ENCODE measurements at places on chromosomes 7 and 10. TPM values are rescaled to one million over a fixed set of nuclear protein-coding genes. Genes with fewer than 3 reads are reported as not detected.

LRRC61 gene
- 0.33 TPM for total RNA-seq

DENND2A gene
- total RNA-seq, result 39.0 TPM

GARIN1A gene
- total RNA-seq, result 1.5 TPM

TFEC gene
- total RNA-seq, result under 0.01 TPM

SUN3 gene
- not detected for total RNA-seq

PKD2L1 gene
- not detected for total RNA-seq

DNAH11 gene
- total RNA-seq, result 0.33 TPM

PLAC9 gene
- total RNA-seq, result 16.7 TPM
